Muscle of back (tissue), 13 donors: ENCODE measurements at places on chromosomes 1 and 21.

- peak; percentile 18 for DNase-seq
Measured at GRCh38 chr1:101781201-101781831, 215.4 kb downstream of the OLFM3 start.

DNA sequence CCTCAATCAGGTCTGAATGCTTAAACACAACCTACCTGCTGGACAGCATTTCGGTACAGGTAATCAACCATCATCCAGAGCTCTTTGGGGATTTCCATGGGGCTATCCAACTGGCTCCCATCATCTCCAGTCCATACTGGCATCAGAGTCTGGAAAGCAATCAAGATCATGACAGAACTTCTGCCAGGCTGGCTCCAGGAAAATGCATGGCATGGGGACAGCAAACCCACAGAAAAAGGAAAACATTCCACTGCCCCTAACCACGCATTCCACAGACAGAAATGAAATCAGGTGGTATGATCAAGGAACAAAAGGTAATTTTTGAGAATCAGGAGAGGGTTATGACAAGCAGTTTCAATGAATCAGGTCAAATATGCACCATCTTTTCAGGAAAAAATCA lies 9.1 kb upstream of the MTF1 start:
- DNase-seq, result no peak

- no peak for DNase-seq
Measured at GRCh38 chr1:208717525-208717924, 473.3 kb upstream of the PLXNA2 start.

DNA sequence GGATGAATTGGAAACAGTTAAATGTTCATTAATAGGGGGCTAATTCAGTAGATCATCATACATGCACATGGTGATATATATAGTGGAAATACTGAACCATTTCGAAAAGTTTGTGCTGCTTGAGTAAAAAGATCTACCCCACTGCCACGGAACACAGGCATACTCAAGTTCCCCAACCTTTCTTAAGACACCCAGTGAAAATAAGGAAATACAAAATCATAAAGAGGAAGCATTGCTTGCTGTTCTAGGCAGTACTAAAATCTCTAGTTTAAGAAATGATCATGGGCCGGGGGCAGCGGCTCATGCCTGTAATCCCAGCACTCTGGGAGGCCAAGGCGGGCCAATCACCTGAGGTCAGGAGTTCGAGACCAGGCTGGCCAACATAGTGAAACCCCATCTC lies 37.6 kb upstream of the KIRREL1 start:
- DNase-seq, result no peak

GRCh38 chr1:229064320-229065168 lies 206.4 kb upstream of the RAB4A start:
- no peak for DNase-seq

DNA sequence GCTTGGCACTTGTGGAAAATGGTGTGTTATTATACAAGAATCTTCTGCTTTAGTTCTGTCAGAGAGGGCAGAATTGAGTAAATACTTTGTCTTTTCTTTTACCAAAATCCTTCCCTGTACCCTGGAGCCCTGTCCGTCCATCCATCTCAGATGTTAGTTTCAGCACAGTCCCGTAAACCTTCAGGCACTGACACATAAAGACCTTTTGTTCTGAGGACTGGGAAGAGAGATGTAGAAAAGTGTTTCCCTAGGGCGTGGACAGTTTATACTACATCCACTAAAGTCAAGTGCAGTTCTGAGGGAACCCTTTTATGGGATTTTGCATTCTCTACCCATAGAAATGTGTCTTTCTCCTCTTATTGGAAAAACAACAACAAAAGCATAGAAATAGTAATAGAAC lies 162.4 kb downstream of the PDE4B start:
- no peak for DNase-seq

DNA sequence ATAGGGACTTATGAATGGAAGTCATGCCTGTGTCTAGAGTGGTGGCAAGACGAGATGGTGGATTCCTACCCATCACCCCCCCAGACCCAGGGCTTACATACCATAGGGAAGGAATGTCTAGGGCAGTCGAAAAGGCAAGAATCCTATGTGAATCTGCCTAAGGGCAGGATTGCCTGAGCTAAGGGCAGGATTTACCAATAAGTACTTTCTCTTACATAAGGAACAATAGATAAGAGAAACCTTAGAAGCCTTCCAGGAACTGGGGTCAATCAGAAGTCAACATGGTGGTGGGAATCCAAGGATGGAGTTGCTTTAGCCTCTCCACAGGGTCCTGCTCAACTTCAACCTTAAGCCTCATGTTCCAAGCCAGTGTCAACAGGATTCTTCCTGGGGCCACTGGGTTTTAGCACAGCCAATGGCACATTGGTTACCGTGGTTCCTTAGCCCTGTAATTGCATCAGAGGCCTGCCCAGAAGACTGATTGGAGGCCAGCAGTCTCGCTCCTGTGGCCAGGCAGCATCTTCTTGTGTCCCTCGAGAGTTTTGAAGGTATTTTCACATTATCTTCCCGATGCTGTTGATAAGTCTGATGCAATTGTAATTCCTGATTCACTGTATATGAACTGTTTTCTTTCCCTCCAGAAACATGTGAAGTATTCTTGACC lies 20.7 kb downstream of the BACE2 start:
- no peak for DNase-seq

GRCh38 chr1:47416319-47417169 lies 459 bp downstream of the FOXE3 start:
- DNase-seq, result peak; percentile 60

GRCh38 chr1:228212966-228213844 lies 5.4 kb downstream of the OBSCN start:
- no peak for DNase-seq

- DNase-seq, result no peak
Measured at GRCh38 chr1:230807561-230808280, 60.5 kb downstream of the CAPN9 start.

DNA sequence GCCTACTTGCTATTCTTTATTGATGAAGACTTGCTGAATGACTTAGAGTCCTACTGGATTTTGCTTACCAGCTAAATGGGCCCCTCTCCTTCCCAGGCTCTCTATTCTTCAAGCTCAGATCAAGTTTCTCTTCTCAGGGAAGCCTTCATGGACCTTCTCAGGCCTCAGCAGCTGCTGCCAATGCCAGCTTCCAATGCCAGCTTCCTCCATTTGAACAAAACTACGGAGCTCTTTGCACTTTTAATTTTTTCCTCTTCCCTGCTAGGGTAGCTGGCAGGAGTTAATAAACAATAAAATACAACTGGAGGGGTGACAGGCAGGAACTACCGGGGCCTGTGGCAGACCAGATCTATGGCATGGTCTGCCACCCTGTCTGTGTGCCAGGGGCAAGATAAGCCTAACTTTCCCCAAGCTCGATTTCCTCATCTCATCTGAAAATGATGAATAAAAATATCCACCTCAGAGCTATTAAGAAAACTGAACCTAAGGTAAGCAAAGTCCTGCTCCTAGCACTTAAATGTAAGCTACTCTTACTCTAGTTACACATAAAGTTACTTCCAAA lies 995 bp upstream of the IPO13 start:
- DNase-seq, result no peak

DNA sequence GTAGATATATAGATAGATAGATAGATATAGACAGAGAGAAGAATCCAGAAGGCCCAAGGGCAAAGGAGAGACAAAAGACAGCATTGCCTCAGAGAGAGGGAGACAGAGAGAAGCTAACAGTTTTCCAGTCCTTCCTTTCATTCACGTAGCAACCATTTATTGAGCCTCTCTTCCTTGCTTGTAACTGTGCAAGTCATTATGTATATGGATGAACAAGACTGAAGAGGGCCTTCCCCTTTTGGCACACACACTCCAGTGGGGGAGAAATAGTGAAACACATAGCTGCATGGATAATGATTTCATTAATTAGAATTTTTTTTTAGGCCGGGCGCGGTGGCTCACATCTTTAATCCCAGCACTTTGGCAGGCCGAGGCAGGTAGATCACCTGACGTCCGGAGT lies 74.8 kb upstream of the PUM1 start:
- no peak for DNase-seq

DNA sequence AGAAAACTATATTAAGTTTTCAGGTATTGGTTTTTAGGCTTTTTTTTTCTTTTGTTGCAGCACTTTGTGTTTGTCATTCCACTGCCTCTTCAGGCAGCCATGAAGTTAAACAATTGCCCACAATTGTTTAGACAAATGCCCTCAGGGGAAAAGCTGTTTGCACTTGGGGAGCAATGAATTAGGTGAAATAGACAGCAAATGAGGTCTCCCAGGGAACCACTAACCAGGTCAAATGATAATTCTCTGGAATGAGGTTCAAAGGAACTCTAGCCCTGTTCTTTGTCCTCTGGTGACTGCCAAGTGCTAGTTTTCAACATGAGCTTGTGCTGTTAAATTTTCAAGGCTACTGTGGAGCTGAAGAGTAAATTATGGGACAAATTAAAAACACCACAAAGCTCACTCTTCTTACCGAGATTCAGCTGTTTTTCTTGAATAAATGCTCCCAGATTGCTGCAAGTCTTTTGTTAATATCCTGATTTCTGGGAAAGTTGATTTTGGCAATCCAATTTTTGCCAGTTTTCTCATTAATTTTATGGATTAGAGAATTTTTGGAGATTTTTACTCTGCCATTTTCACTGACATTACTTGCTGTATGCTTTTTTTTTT lies 15.1 kb upstream of the MAB21L3 start:
- DNase-seq, result no peak

GRCh38 chr1:224432672-224433040 lies 1.9 kb downstream of the WDR26 start:
- DNase-seq, result no peak

DNA sequence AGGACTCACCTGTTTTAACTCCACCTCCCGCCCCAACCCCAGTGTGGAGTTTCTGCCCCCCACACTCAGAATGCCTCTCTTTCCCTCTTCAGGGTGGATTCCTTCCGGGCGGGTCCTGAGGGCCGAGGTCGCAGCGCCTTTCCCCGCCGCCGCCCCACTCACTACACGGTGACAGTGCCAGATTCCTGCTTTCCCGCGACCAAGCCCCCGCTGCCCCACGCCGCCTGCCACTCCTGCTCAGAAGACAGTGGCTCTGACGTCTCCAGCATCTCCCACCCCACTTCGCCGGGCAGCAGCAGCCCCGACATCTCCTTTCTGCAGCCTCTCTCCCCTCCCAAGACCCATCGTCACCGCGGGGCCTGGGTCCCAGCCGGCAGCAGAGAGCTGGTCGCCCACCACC lies 16.7 kb downstream of the INAVA start:
- no peak for DNase-seq

- no peak for DNase-seq
Measured at GRCh38 chr1:118918230-118918939, 69.8 kb downstream of the TBX15 start.

- DNase-seq, result no peak
Measured at GRCh38 chr21:45861156-45861870, 120.3 kb upstream of the COL6A1 start.

DNA sequence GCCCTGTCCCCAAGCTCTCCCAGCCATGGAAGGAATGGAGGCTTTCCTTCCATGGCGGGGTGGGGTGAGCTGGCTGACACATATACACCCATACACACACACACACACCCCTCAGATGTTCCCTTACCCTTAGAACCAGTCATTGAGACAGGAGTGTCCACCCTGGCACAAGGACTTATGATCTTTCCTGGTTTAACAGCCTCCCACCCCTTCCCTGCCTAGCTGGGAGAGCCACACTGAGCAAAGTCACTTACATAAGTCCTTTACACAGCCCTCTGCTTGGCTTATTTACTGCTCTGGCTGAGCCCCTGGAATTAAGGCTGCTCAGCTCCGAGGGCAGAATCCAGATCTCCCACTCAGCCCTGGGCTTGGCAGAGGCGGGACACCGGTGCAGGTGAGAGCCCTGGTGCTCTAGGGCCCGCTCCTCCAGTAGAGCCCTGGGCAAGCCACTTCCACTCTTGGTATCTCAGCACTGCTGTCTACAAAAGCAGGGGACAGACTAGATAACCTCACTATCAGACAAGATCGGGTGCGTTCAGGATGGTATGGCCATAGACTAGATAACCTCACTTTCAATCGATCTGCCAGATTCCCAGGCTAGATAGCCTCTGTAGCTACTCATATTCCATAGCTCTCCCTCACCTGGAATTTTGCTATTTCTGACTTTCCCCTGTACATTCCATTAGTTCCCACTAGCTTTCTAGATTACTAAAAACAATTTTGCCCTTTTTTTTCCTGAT lies 16.7 kb downstream of the SLC6A9 start:
- no peak for DNase-seq

DNA sequence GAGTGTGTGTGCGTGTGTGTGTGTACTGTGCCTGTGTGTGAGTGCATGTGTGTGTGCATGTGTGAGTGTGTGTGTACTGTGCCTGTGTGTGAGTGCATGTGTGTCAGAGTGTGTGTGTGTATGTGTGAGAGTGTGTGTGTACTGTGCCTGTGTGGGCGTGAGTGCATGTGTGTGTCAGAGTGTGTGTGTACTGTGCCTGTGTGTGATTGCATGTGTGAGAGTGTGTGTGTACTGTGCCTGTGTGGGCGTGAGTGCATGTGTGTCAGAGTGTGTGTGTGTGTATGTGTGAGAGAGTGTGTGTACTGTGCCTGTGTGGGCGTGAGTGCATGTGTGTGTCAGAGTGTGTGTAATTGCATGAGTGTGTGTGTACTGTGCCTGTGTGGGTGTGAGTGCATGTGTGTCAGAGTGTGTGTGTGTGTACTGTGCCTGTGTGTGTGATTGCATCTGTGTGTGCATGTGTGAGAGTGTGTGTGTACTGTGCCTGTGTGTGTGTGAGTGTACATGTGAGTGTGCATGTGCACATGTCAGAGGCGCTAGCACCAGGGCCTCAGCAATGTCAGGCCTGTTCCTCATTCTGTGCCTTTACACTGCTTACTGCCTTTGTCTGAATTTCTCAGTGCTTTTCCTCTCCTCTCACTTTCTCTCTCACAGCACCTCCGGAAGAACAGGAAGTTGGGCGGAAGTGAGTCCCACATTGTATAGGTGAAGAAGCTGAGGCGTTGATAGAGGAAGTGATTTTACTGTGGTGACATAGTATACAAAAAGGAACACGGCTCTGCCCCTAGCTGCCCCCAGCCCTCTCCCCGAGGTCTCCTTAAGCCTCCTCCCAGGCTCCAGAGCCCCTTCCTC lies 4.9 kb downstream of the SLC5A9 start:
- DNase-seq, result no peak

- no peak for DNase-seq
Measured at GRCh38 chr1:244893836-244894235, 29.5 kb upstream of the HNRNPU start.

DNA sequence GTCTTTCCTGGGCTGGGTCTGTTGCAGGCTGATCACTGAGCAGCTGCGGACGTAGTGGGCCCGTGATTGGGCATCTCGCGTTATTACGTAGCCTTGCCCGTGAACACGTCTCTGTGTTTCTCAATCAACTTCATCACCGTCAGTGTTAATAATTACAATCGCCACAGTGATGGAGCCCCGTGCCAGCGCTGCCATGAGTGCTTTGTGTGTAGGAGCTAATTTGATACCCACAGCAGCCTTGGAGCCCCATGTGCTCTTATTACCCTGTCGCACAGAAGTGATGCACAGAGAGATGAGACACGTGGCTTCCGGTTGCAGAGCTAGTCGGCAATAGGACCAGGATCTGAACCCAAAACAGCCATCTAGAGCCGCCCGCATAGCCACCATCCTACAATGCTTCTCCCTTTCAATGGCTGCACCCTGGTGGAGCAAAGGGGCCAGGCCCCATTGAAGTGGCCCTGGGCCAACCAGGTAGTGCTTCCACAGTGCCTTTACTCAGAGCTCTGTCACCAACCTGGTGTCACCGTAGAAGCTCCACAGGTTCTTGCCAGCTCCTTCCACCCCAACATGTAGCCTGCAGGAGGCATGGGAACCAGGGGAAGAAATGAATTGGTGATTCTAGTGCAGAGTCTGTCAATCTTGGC lies 398.5 kb upstream of the VAMP3 start:
- no peak for DNase-seq

GRCh38 chr1:111633736-111634247 lies 14.2 kb downstream of the RAP1A start:
- no peak for DNase-seq

- peak; percentile 37 for DNase-seq
Measured at GRCh38 chr1:179867493-179868330, 9.9 kb downstream of the TOR1AIP2 start.
